ENCODE measurements at places on chromosomes 7 and 10.

- DNase-seq: no peak
These were observed 32.7 kb downstream of the LGI1 start for GRCh38 chr10:93790439-93790838.

GRCh38 chr10:116014871-116015582 lies 258.0 kb downstream of the GFRA1 start:
- no peak for DNase-seq

DNA sequence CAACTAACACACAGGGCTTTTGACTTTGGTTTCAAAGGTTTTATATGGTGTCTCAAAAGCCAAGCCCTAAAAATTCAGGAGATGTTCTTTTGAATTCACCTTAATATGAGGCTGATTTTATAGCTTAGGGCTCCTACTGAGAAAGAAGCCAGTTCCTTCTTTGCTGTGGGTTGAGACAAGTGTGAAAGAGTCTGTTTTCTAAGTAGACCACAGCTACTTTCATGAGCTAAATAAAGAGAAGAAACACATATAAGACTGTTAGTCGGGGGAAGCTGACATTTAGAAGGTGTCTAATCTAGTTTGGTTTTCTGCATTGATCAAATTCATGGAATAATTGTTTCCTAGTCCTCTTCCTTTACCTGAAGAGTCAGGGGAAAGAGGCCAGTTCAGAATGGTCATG lies 332.1 kb upstream of the CELF2 start:
- no peak for DNase-seq

GRCh38 chr7:121398246-121398645 lies 2.1 kb upstream of the FAM3C start:
- DNase-seq: no peak

GRCh38 chr7:155944901-155945300 lies 132.6 kb upstream of the SHH start:
- DNase-seq: no peak

DNA sequence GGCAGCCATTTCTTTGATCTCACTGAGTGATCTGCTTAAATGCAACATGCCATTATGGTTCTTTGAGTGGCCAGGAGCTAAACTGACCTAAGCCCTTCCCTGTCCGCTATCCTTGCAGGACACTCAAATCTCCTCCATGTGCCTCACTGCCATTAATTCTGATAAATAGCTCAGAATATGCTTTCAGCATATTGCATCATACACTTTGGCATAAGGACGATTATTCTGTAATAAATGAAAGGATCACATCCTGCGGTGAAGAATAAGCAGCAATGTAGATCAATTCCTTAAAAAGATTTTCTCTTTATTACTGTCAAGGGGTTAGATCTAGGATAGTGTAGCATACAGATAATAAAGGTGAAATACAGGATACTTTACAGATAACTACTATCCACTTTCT lies 231.8 kb upstream of the CTBP2 start:
- DNase-seq: no peak

DNA sequence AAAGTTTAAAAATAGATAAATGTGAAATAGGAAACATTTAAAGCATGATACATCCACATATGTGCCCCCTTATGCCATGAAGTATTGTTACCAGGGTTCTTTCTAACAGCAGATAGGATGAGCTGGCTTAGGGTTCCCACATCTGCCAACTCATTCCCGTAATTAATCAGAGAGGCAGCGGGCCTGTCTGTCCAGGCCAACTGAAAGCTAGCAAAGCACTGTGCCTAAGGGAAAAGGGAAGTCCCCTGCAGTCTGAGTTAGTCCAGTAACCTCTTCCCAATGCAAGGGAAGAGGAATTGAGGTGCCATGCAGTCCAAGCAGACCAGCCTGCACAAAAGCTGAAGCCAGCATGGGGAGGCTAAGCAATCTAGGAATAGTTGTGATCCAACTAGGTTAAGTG lies 18.3 kb upstream of the ZC3HAV1L start:
- DNase-seq: no peak

GRCh38 chr7:156652886-156653568 lies 12.5 kb downstream of the RNF32 start:
- no peak for DNase-seq

- DNase-seq: no peak
These were observed 65.5 kb upstream of the SH2B2 start for GRCh38 chr7:102220960-102221800.

GRCh38 chr7:94357076-94357475 lies 37.6 kb upstream of the COL1A2 start:
- no peak for DNase-seq

DNA sequence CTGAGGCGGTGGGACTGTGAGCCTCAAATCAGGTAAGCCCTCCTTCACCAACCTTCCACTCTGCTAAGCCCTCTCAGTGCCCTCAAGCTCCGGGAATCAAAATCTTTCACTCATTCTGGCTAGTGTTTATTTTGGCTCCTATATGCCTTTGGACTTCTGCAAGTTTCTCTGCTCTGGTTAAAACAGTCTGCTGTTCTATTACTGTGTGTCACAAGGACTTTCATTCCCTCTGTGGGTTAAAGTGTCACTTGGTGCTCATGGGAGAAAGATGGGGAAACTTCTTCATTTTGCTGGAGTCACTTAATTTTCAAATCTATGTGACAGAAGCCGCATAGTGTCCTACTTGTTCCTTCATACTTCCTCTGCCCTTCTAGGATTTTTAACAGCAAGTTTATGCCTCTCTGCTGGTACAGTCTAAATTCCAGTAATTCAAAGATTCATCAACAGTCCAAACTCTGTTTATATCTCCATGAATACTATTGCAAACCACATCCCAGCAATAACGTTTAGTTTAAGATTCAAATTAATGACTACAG lies 61.3 kb downstream of the CD36 start:
- DNase-seq: no peak

GRCh38 chr10:116237970-116238369 lies 35.0 kb downstream of the GFRA1 start:
- DNase-seq: no peak

- DNase-seq: no peak
These were observed 81.6 kb upstream of the SAMD8 start for GRCh38 chr10:75029857-75030256.

GRCh38 chr10:15775513-15775912 lies 55.8 kb upstream of the ITGA8 start:
- no peak for DNase-seq

DNA sequence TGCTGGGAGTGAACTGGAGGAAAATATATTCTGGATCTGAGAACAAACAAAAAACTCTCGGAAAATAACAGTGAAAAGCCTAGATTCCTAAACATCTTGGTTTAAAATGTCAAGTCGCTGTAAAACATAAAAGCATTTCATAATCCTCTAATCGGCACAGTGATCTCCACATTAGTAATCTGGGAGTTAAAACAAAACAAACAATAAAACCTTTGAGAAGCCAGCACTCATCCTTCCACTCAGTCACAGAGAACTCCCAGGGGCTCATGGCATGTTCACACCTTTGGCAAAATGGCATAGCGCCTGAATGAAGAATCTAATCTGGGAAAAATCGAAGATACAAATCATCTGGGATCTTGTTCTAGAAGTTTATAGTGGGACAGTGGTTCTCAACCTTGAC lies 24.1 kb upstream of the HPS1 start:
- DNase-seq: no peak

- no peak for DNase-seq
These were observed 102.2 kb upstream of the NANOS1 start for GRCh38 chr10:118927321-118927720.

DNA sequence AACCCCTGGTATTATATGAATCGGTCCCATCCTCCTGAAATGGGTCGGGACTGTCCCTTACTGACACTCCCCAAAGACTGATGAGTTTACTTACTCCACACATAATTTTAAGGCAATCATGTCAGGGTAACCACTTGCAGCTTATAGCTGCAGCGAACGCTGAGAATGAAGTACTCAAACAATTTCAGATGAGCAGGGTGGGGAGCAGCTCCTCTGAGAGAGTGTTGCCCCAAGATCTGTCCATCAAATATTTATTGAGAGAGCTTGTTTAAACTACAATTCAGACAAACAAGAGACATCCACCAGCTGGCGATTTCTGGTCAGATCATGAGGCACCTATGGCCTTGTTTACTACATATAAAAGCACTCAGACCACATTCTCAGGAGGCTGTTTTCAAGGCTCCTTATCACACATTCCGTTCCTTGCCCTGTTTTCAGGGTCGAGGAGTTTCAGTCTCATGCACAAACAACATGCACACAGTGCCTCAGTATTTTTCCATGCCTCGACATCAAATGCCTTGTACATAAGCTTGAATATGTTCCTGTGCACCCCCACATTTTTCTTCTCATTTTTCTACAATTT lies 80.1 kb downstream of the THSD7A start:
- DNase-seq: no peak

DNA sequence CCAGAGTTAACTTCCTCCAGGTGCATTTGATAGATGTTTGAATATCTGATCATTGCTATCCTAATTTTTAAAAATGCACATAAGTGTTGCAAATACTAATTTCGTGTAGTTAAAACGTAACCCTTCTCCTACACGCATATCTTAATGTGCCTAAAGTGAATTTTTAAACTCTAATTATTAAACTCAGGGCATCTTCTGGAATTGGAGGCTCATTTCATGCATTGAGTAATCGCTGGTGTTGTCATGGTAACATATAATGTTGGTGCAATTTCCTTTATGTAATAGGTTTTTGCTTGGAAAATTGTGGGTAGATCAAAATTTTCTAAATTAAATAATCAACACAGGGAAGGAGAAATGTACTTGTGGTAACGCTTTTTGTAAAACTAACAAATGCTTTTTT lies 56.2 kb downstream of the ARMC3 start:
- DNase-seq: no peak

DNA sequence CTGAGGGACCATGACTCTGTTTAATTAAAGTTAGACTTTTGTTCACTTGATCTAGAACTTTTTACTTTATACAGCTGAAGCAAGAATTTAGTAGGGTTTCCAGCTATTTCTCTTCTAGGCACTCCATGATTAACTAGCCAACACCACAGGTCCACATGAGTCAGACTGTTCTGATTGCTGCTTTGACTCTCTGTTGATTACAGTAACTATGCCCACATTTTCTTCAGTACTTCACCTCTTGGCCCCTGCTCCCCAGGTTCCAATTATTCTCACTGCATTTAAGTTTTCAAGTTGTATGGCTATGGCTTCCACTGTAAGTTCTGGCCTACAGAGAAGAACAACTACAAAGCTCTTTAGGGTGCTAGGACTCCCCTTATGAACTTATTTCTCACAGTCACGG lies 737.2 kb upstream of the IGFBP3 start:
- DNase-seq: no peak

- DNase-seq: no peak
These were observed 307.5 kb upstream of the ANKRD30A start for GRCh38 chr10:36817898-36818297.

DNA sequence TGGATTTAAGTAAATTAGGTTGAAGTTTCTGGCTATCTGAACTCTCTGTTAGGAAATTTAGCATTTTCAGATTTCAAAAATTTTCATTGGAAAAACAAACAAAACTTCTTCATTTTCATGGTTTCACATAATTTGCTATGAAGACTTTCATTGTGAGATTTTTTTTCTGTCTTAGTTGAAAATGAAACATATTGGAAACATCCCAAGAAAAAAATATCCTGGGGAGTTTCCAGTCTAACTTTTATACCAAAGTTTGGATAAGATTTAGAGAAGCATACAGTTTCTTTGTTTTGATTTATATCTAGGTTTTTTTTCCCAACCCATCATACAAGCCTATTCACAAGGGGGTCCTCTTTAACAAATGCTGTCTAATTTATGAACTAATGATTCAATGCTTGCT lies 300.5 kb upstream of the SEMA3A start:
- DNase-seq: no peak

- DNase-seq: no peak
These were observed 231.2 kb downstream of the PTPRN2 start for GRCh38 chr7:158356454-158356853.

- DNase-seq: no peak
These were observed 194.8 kb downstream of the FANK1 start for GRCh38 chr10:126090911-126091728.

DNA sequence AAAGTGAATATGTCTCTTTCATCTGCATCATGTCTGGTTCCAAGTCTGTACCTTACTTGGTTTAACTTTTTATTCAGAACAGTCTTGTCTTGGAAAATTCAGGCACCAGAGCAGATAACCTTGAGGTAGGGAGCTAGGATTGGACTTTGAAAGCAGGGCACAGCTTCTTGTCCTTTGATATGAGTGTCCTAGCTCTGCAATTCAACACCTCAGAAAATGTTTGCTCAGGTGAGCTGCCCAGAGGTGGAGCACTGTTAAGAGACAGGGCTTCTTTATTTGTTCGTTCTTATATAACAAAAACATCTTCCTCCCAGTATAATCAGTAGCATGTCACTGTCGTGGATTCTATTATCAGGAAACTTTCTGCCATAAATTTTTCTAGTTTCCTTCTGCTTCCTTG lies 118.3 kb downstream of the LRRC4 start:
- DNase-seq: no peak

- no peak for DNase-seq
These were observed 26.4 kb upstream of the YAE1 start for GRCh38 chr7:39539816-39540215.

GRCh38 chr10:60350400-60350799 lies 39.3 kb downstream of the ANK3 start:
- no peak for DNase-seq

GRCh38 chr7:3280445-3280844 lies 20.6 kb upstream of the SDK1 start:
- DNase-seq: no peak

DNA sequence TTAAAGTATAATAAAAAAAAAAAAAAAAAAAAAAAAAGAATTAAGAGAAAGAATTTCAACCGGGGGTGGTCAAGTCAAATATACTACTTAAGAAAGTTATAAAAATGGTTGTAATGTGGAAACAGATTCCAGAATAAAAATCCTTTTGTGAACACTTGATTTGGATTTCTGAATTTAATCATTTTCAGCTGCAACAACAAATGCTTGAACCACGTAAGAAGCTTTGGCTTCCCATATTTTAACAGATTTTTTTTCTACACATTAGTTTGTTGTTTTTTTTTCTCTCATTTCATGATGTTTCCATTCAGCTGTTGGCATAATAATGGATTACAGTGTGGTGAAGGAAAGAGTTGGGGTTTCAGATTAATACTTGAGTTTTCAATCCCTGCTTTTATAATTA lies 137.3 kb upstream of the AGR3 start:
- no peak for DNase-seq
